ENCODE measurements at places on chromosomes 7 and 10. TPM values are rescaled to one million over a fixed set of nuclear protein-coding genes. Genes with fewer than 3 reads are reported as not detected.

The ANKRD7 gene
- total RNA-seq, result 0.26 TPM

The SFTPA1 gene
- total RNA-seq, result not detected

The SEMA3D gene
- total RNA-seq, result 12.1 TPM

The EPO gene
- not detected for total RNA-seq

The PKD2L1 gene
- total RNA-seq, result not detected

The PPP1R17 gene
- not detected for total RNA-seq

The TRIM50 gene
- total RNA-seq, result not detected

The CPA2 gene
- total RNA-seq, result not detected

The KIAA1217 gene
- 16.4 TPM for total RNA-seq

The C10orf67 gene
- not detected for total RNA-seq

The COL26A1 gene
- not detected for total RNA-seq

The POT1 gene
- 27.3 TPM for total RNA-seq

The CYREN gene
- 32.6 TPM for total RNA-seq

The ABCB1 gene
- not detected for total RNA-seq

The GPR26 gene
- not detected for total RNA-seq

The FOXI2 gene
- total RNA-seq, result not detected

The CRCP gene
- total RNA-seq, result 36.4 TPM

The EPHB4 gene
- total RNA-seq, result 62.8 TPM

The FRAT1 gene
- 5.5 TPM for total RNA-seq

The CALHM1 gene
- not detected for total RNA-seq

The SLC18A3 gene
- not detected for total RNA-seq

The DGKI gene
- 1.4 TPM for total RNA-seq

The ARHGEF5 gene
- 8.3 TPM for total RNA-seq

The LRRC61 gene
- total RNA-seq, result not detected

The USP6NL gene
- total RNA-seq, result 6.1 TPM

The CRYGN gene
- total RNA-seq, result under 0.01 TPM

The POU6F2 gene
- not detected for total RNA-seq

The CLCN1 gene
- total RNA-seq, result not detected

The PLEKHS1 gene
- total RNA-seq, result not detected

The NAT16 gene
- total RNA-seq, result not detected

The ECHDC3 gene
- 18.7 TPM for total RNA-seq

The SAMD9 gene
- total RNA-seq, result 7.8 TPM

The TMEM229A gene
- total RNA-seq, result 0.26 TPM

The ENTPD1 gene
- not detected for total RNA-seq

The TBX20 gene
- 39.8 TPM for total RNA-seq

The OR2A5 gene
- total RNA-seq, result not detected

The COX15 gene
- total RNA-seq, result 31.2 TPM

The LIPM gene
- total RNA-seq, result not detected

The ADARB2 gene
- not detected for total RNA-seq

The BMS1 gene
- total RNA-seq, result 9.9 TPM

The FAM180A gene
- total RNA-seq, result 14.1 TPM

The GCK gene
- 1.9 TPM for total RNA-seq

The IL2RA gene
- not detected for total RNA-seq

The ANKRD61 gene
- total RNA-seq, result not detected

The HOXA2 gene
- total RNA-seq, result 6.4 TPM

The CASP7 gene
- total RNA-seq, result 21.4 TPM

The BICC1 gene
- 99.4 TPM for total RNA-seq

The PROSER2 gene
- total RNA-seq, result 45.7 TPM

The EBLN1 gene
- not detected for total RNA-seq

The CLDN4 gene
- 0.68 TPM for total RNA-seq

The ZNF503 gene
- 54.5 TPM for total RNA-seq

The PODXL gene
- total RNA-seq, result 4.3 TPM
